Activated T-cell treated with anti-CD3 and anti-CD28 coated beads, Interleukin-2, amount 50 U/mL, for 24 hours (primary cell): ENCODE measurements at places on chromosomes 11 and 22.

- DNase-seq: no peak
Observed at GRCh38 chr11:109960831-109961230, 132.4 kb upstream of the ZC3H12C start.

- DNase-seq: no peak
Observed at GRCh38 chr11:74877132-74877531, 71.8 kb downstream of the XRRA1 start.

- DNase-seq: no peak
Observed at GRCh38 chr22:46361826-46362202, 26.3 kb downstream of the TRMU start.

DNA sequence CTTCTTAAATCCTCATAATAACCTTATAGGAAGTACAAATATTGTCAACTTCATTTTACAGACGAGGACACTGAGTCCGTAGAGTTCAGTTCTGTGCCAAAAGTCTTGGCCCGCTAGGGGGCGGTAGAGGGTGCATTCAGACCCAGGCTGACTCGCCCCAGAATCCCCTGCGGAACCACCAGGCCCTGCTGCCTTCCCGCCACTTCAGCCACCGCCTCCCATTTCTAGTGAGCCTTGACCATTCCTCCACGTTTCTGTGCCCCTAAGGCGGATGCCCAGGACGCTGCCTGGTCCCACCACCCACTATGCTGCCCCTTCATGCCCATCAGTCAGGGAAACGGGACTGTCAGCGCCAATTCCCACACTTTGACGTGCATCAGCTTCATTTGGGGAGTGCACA is 19.1 kb downstream of the SYT13 start:
- peak; percentile 41 for DNase-seq

DNA sequence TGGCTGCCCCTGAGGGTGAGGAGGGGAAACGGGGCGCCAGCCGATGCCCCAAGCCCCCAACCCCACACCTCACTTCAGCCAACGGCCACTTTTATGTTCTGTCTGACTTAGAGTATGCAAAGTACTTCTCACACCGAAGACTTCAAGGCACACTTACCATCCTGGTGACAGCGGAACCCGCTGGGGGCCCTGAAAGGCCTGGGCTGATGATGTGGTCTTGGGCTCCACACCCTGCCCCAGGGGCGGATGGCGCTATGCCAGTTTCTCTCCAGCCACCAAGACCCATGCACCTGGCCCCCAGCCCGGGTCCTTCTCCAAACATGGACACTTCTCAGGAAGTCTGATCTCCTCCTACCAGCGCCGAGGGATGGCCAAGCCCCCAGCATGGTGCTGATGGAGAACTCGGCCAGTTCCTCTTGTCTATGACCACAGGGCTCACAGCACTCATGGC is 175.4 kb downstream of the CTTN start:
- no peak for DNase-seq

DNA sequence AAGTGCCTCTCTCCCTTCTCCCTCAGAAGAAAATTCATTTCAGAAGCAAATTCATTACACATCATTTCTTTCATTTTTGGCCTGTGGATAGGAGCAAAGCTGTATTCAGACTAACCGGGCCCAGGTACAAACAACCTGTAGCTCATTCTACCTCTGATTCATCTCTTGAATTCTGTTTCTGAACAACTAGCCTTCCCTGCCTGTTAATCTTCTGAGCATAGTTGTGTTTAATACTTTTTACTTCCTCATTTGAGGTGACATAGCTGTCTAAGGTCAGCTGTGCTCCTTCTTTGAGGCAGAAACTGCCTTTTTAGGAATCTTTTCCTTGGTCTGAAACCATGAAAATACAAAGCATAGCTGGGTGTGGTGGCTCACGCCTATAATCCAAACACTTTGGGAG is 12.6 kb upstream of the IL18BP start:
- no peak for DNase-seq

- DNase-seq: no peak
Observed at GRCh38 chr11:66625041-66625751, 8.8 kb downstream of the RBM14 start.

- DNase-seq: peak; percentile 73
Observed at GRCh38 chr11:2301631-2302305, at the start of the genes C11orf21 and TSPAN32. Gene C11orf21, minus strand, starts transcription at chr11:2301918. Its CDS starts 110 bp downstream, at chr11:2301808. Gene TSPAN32, plus strand, starts transcription at chr11:2302013. Its CDS starts 137 bp downstream, at chr11:2302150.

DNA sequence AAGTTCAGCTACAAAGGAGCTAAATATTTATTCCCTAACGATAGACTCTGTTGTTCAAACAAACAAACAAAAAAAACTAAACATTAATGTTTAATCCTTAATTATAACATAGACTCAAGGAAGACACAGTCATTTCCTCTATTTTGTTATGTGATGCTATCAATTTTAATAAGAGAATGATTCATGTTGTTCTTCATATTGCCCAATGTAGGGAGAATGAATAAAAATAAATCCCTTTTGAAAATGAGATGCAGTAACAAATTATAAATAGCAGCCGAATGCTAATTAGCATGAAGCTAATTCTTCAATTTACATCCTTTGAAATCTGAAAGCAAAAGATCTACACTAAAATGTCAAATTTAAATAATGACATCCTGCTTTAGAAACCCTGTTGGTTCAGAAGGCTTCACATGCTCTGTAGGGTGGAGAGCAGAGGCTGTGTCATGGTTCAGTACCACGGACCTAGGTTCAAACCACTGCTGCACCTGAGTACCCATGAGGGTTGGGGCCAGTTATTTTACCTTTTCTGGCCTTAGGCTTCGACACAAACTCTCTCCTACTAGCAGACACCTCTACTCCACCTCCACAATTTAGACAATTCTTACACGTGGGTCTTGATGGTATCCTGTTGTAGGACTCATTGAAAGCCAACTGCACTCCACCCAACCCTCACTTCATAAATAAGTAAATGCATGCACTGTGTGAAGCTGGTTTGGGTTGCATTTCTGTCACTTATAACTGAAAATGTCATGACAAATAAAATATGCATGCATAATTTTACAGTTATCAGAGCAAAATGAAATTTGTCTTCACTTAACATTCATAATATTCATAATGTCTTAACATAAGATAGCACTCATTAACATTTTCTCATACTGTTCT is 89.0 kb downstream of the RRAS2 start:
- DNase-seq: no peak

GRCh38 chr22:27930331-27931060 is 11.4 kb upstream of the PITPNB start:
- DNase-seq: no peak

- DNase-seq: no peak
Observed at GRCh38 chr11:612961-613300, 2.8 kb downstream of the IRF7 start.

GRCh38 chr11:65448418-65449105 is 26.0 kb downstream of the NEAT1 start:
- peak; percentile 32 for DNase-seq
